ENCODE measurements at places on chromosomes 1 and 21.

GRCh38 chr21:39562791-39563770 is 49.7 kb upstream of the B3GALT5 start:
- DNase-seq: no peak

DNA sequence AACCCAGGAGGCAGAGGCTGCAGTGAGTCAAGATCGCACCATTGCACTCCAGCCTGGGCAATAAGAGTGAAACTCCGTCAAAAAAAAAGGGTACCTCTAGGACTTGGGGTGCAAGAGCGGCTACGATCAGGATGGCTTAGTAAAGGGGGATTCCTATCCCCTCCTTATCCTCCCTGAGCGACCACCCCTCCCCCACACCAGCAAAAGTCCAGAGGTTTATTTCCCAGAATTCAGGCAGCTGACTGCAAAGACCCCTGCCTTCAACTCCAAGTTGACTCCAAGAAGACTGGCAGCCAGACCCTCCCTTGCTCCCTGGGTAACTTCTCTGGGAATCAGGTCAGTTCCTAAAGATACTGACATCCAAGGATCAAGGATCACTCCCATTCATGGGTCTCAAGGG is 12.4 kb upstream of the PRDM16 start:
- DNase-seq: no peak

DNA sequence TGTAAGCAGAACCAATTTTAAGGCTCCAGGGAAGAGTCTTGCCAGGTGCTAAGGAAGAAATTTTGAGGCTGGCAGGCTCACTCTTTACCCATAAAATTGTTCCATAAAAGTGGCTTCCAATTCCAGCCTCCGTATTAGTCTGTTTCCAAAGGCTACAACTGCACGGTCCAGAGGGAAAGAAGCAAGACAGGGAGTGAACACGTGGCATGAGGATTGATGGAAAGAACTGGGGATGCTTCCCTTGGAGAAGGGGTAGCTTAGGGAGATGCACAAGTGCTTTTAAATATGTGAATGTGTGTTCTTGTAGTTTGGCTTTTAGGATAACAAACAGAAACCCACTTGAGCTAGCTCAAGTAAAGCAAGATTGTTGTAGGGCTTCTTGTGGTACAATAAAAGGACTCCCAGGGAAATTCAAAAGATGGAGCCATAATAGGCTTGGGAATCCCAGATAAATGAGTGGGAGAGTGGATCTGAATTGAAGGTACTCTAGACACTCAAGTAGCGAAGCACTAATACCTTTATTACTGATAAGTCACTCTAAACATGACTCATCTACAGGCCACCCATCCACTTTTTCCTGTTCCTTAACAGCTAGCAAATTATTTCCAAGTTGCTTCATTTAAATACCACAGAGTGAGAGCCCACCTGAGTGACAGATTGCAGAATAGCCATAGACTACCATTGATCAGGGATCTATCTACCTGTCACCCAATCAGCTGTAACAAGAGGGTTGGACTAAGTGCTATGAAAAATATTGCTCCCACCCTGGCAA is 34.8 kb upstream of the NPL start:
- no peak for DNase-seq

- DNase-seq: no peak
Observed at GRCh38 chr1:94118471-94118870, 2.5 kb downstream of the ABCA4 start.

GRCh38 chr1:181409981-181410380 is 73.3 kb upstream of the CACNA1E start:
- DNase-seq: no peak
